Naive thymus-derived CD4-positive, alpha-beta T cell (primary cell): ENCODE measurements at places on chromosomes 6 and 20. TPM values are rescaled to one million over a fixed set of nuclear protein-coding genes. Genes with fewer than 3 reads are reported as not detected.

- DNase-seq, result peak; percentile 69
Observed at GRCh38 chr6:90350689-90351554, 54.3 kb upstream of the BACH2 start.

DNA sequence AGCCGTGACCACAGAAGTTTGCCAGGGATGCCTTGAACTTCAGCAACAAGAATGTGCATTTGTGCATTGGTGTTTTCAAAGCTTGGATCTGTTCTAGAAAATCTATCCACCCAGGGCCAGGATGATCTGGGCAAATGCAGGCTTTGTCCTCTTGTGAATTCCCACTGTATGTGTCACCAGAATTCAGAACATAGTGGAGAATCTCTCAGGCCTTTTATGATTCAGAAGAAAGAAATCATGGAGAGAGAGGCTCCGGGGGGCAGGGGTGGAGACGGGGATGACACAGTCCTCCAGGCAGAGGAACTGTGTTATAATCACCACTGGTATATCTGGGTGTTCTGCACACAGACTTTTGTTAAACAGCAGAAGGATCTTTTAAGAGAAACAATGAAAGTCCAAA is 304.1 kb downstream of the CDH4 start:
- DNase-seq, result no peak

- DNase-seq, result no peak
Observed at GRCh38 chr6:90477366-90477765, 109.5 kb downstream of the MAP3K7 start.

GRCh38 chr6:138680085-138680484 is 93.5 kb upstream of the CCDC28A start:
- no peak for DNase-seq

GRCh38 chr6:118468682-118469465 is 79.2 kb upstream of the PLN start:
- DNase-seq, result no peak

Gene FKBP1C
- total RNA-seq, result 1.6 and 2.2 TPM in 2 replicates

Gene MYB
- total RNA-seq, result 17.3 TPM
